ENCODE measurements at places on chromosomes 2 and 18. TPM values are rescaled to one million over a fixed set of nuclear protein-coding genes. Genes with fewer than 3 reads are reported as not detected.

The BCL11A gene
- total RNA-seq: 0.01 TPM

The CCDC102B gene
- total RNA-seq: 0.20 TPM

The ACADL gene
- total RNA-seq: not detected

The CXCR1 gene
- not detected for total RNA-seq

The KCNJ13 gene
- total RNA-seq: not detected

The GPR55 gene
- total RNA-seq: not detected

The QPCT gene
- 22.8 TPM for total RNA-seq

The REG3G gene
- not detected for total RNA-seq

The GPR75 gene
- total RNA-seq: 1.1 TPM

The MOCOS gene
- 2.7 TPM for total RNA-seq

The GLI2 gene
- 31.4 TPM for total RNA-seq

The TCF23 gene
- total RNA-seq: not detected

The ZNF804A gene
- not detected for total RNA-seq

The DTNA gene
- total RNA-seq: 0.14 TPM

The RTP5 gene
- total RNA-seq: not detected
